C1 segment of cervical spinal cord (tissue), 14 donors: ENCODE measurements at places on chromosomes 3 and 15.

DNA sequence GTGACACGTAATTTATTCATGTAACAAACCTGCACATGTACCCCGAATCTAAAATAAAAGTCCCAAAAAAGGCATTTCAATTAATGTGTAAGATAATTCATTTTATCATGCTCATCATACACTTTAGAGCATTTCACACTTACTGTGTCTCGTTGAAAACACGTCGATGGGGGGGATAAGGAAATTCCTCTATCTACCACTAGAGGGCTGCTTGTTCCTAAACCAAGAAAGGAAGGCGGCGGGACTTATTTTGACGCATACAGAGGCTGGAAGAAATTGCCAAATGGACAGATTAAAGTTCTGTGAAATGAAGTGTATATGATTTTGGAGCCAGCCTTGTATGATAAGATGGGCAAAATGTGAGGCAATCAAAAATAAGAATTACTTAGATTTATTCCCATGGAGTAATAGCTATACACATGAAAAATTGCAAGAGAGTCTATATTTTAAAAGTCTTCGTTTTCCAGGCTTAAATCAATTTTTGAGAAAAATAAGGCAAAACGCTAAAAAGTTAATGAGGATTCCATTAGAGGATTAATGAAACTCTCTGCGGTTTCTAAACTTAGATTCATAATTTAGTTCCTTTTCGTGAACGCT lies 346.8 kb downstream of the CNTN3 start:
- DNase-seq: no peak

DNA sequence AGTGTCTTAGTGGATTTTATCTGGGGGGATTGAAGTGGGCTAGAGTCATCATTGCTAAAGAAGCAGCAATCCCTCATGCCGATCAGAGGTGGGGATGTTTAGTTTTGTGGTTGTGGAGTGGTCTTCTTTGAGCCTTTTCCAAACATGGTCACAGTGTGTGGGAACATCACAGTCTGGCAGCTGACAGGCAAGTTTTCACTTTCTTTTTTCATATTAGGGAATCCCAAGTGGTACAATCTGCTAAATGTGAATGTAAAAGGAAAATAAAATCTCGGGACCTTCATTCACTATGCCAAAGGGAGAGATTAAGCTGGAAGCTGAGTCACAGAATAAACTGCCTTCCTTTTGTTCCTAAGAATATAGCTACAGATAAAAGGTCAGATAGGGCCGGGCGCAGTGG lies 10.4 kb upstream of the CX3CR1 start:
- DNase-seq: no peak

DNA sequence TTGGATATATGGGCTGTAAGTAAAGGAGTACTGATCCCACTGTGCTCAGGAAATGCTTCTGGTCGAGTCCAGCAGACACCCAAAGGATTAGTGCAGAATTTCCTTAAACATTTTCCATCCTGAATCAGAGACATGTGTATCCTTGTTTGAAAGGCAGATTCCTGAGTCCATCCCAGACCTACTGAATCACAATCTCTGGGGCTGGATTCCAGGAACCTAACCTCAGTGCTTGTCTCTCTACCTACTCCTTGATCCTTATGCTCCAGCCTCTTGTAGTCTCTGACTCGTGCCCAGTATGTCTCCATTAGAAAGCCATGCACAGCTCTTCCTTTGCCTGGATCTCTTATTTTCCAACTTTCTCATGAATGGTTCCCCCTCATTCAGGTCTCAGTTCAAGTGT lies 585.8 kb downstream of the NLGN1 start:
- DNase-seq: no peak

DNA sequence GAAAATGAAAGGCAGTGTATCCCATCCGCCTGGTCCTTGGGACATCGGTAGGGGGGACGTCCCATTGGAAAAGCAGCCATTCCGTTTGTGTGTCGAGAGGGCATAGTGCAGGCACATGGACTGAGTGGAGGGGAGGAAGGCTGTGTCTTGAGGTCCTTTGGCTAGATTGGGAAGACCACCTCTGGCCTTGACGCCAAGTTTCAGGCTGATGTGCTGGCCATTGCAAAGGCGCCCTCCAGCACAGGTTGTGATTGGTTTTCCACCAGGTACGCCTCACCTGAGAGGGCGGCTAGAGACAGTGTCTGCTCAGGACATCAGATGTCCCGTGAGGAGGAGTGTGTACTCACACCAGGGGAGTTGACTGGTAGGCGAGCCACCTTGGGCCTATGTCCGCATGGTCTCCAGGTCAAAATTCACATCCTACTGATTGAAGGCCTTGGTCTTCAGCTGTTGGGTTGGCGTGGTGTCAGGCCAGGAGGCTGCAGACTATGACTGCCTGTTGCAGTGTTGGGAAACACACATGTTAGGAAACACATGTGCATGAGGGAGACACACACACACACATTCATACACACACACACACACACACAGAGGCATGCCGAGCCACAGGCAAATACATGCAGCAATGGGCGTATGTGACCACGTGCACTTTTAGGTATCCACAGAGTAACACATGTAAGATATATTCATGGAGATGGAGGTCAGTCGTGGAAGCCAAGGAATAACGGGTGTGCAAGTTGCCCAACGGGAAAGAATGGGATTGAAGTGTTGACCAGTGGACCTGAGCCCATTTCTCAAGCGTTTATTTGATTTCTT lies 98.4 kb downstream of the SNRPN start:
- no peak for DNase-seq

- no peak for DNase-seq
Observed at GRCh38 chr3:66816090-66816761, 181.9 kb upstream of the KBTBD8 start.

- DNase-seq: no peak
Observed at GRCh38 chr3:38022301-38022700, 7.1 kb downstream of the PLCD1 start.

DNA sequence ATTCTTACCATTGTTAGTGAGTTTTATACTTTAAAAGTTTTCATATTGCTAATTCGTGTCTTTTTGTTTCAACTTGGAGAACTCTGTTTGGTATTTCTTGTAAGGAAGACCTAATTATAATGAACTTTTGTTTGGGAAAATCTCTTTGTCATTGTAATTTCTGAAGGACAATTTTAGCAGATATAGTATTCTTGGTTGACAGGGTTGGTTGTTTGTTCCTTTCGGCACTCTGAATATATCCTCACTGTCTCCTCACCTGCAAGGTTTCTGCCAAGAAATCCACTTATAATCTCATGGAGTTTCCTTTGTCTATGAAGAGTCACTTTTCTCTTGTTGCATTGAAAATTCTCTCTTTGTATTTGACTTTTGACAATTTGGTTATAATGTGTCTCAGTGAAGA lies 225.2 kb upstream of the NR2E3 start:
- no peak for DNase-seq

DNA sequence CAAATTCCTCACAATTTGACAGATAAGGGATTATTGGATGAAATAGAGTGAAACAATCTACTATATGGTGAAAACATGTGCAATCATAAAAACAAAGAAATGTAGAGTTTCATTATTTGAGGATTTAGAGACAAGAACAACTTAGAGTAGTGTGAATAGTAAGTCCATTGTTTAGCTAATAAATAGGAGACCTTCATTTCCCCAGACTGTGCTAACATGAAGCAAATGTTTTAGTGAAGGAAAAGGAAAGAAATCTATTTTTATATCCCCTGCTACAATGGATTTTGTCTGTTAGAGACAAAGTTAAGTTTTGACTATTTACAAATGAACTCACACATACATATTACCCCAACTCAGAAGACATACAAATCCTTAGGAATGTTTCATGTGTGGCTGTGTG lies 77.8 kb downstream of the EFL1 start:
- no peak for DNase-seq

DNA sequence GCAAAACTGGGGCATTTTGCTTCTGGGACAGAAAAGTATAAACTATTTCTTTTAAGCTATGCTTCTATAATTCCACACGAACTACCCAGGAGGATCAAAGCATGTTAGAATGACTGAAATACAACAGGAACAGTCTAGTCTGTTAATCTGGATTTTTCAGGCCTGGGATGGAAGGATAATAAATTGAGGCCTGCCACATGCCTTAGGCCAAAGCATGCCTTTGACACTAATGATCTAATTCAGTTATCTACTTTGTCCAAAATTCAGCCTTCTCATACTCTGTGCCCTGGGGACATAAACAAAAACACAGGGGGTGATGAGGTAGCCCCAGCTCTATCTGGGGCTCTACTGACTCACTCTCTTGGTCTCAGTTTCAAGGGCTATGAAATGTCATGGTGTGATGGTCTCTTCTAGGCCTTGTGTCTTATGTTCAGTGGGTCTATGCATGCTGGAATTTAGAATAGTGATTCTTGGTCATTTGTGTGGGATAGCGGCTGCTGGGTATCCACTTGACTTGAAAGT lies 32.5 kb downstream of the GAP43 start:
- DNase-seq: no peak

GRCh38 chr3:163821841-163822240 lies 1256.5 kb downstream of the SI start:
- no peak for DNase-seq

GRCh38 chr3:39911465-39912309 lies 102.3 kb downstream of the MYRIP start:
- no peak for DNase-seq

- DNase-seq: no peak
Observed at GRCh38 chr3:72682936-72683452, 165.3 kb downstream of the SHQ1 start.

- DNase-seq: no peak
Observed at GRCh38 chr3:56702490-56703315, 19.6 kb upstream of the TASOR start.

- no peak for DNase-seq
Observed at GRCh38 chr3:11655196-11655928, 11.6 kb upstream of the VGLL4 start.

GRCh38 chr3:50347187-50347813 lies 1.8 kb upstream of the ZMYND10 start:
- DNase-seq: peak; percentile 28

GRCh38 chr15:72047020-72047419 lies 70.9 kb downstream of the MYO9A start:
- no peak for DNase-seq

GRCh38 chr15:98684995-98685525 lies 36.7 kb downstream of the IGF1R start:
- DNase-seq: no peak

DNA sequence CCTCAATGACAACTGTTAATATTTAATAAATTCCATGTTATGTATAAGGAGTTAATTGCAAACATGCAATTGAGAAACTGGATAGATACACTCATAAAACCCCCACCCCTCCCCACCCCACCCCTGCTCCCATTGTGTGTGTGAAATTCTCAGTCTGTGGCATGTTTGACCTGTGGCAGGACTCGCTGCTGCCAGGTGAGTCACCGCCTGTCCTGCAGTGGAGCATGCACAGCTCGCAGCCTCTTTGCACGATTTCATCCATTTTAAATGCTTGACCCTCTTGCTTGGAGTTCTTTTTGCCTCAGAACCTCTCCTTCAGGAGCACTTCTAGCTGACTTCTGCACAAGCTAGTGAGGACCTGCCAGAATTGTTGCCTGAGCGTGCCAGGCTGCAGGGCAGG lies 5.3 kb upstream of the APEH start:
- DNase-seq: no peak

DNA sequence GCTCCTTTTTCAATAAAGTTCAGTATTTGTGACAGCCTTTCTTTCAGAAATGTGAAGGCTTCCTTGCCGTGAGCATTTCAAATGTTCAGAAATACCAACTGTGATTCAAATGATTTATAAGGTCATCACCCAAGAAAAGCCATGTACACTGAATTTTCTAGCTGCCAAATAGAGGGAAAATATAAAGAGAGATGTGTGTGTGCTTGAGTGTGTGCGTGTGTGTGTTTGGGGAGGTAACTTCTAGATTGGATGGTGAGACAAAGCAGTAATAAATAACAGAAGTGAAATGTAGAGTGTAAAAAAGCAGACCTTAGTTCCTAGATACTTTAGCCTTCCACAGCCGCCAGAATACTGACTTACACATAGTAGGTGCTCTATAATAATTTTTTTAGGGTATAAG lies 577.4 kb downstream of the TBL1XR1 start:
- no peak for DNase-seq

- DNase-seq: no peak
Observed at GRCh38 chr3:71987828-71988227, 202.9 kb upstream of the PROK2 start.

- DNase-seq: no peak
Observed at GRCh38 chr3:12994357-12994606, 78.9 kb downstream of the IQSEC1 start.

GRCh38 chr3:132421832-132422231 lies 4.5 kb downstream of the DNAJC13 start:
- no peak for DNase-seq

GRCh38 chr3:172753125-172753524 lies 2.6 kb downstream of the ECT2 start:
- no peak for DNase-seq

DNA sequence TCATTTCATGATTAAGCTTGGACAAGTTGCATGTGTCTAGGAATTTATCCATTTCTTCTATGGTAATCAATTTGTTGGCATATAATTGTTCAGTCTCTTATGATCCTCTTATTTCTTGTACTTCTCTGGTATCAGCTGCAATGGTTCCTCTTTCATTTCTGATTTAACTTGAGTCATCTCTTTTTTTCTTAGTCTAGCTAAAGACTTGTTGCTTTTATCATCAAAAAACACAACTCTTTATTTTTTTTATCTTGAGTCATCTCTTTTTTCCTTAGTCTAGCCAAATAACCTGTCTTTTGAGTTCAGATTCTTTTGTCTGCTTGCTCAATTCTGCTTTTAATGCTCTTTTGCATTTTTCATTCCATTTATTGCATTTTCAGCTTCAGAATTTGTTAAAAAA lies 37.3 kb downstream of the UBE3A start:
- DNase-seq: no peak

GRCh38 chr3:186953011-186953487 lies 22.7 kb downstream of the ST6GAL1 start:
- no peak for DNase-seq

GRCh38 chr3:73432023-73432705 lies 192.6 kb downstream of the PDZRN3 start:
- no peak for DNase-seq

- DNase-seq: no peak
Observed at GRCh38 chr3:183032880-183033555, 52.7 kb upstream of the DCUN1D1 start.
